ENCODE measurements at places on chromosomes 11 and 22. TPM values are rescaled to one million over a fixed set of nuclear protein-coding genes. Genes with fewer than 3 reads are reported as not detected.

- no peak for DNase-seq
- H3K36me3 ChIP-seq, result no peaks in the 10 kb centered on the region
- no peak overlapping the region for H3K27ac ChIP-seq
- no peak overlapping the region for H3K4me3 ChIP-seq
These were observed 1.1 kb upstream of the EXT2 start for GRCh38 chr11:44094260-44094868.

DNA sequence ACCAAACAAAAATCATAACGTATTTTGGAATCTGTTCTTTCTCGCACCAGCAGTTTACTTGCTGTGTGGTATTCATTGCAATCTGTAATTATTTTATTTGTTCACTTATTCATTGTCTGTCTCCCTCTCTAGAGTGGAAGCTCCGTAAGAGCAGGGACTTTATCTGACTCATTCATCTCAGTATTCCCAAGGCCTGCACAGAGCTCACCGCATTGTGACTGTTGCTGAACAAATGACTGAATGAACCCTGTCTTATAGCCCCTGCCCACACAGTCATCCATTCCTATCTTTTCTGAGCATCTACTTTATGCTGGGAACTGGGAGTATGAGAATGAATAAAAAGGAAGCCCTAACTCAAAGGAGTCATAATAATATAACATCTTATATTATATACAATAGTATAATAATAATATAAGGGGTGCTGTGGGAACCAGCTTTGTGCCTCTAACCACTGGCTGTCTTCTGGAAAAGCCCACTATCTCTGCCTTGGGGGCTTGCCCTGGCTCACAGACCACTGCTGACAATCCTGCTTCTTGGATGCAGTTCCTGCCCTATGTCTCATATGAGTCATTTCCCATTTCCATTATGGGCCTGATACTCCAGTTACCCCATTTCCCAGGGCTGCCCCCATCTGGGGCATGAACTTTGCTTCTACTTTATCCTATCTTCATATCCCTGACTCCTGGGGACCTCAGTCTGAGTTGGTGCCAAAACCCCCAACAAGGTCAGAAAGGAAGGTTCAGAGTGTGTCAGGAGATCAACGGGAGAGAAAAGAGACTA lies 11.0 kb downstream of the XRRA1 start:
- no peak overlapping the region for H3K27ac ChIP-seq
- no peaks in the 10 kb centered on the region for H3K36me3 ChIP-seq
- no peak for DNase-seq
- H3K4me3 ChIP-seq, result no peak overlapping the region

DNA sequence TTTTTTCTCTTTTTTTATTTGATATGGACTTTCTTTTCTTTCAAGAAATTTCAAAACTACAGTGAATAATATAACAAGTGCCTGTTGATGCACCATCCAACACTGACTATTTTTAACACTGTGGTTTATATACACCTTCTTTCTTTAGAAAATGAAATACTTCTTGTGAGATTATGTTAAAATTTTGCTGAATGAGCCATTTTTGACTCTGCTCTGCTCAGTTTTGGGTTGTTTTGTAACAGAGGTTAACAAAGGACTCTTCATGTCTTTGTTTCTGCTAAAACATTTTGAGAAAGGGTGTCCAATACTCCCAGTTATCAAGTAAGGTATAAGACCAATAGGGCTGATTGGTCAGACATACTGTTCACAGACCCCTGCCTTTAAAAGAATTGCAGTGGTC lies 44.0 kb upstream of the TENM4 start:
- no peak overlapping the region for H3K27ac ChIP-seq
- no peaks in the 10 kb centered on the region for H3K27me3 ChIP-seq
- no peak for DNase-seq
- H3K36me3 ChIP-seq, result no peaks in the 10 kb centered on the region
- no peaks in the 10 kb centered on the region for H3K4me1 ChIP-seq

GRCh38 chr22:47187176-47187957 lies 424.9 kb downstream of the TBC1D22A start:
- H3K27ac ChIP-seq, result no peak overlapping the region
- H3K36me3 ChIP-seq, result no peaks in the 10 kb centered on the region

DNA sequence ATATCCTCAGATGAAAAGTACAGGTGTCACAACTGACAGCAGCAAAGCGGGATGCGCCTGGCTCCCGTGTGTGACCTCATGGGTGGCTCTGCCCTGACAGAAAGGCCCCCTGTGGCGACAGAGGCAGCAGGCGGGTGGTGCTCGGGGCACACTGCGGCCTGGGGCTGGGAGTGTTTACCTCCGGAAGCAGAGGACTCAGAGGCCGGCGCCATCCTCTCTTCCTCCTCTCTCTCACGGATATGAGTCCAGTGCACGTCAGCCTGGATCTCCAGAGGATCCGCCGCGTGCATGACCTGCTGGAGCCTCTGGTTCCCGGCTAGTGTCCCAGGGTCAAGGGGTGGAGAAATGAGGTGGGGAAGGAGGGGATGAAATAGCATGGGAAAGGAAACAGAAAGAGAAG lies 53.2 kb upstream of the BID start:
- no peaks in the 10 kb centered on the region for H3K36me3 ChIP-seq
- DNase-seq, result no peak
- H3K4me1 ChIP-seq, result peaks cover 27% of the 10 kb centered on the region
- no peak overlapping the region for H3K4me3 ChIP-seq

DNA sequence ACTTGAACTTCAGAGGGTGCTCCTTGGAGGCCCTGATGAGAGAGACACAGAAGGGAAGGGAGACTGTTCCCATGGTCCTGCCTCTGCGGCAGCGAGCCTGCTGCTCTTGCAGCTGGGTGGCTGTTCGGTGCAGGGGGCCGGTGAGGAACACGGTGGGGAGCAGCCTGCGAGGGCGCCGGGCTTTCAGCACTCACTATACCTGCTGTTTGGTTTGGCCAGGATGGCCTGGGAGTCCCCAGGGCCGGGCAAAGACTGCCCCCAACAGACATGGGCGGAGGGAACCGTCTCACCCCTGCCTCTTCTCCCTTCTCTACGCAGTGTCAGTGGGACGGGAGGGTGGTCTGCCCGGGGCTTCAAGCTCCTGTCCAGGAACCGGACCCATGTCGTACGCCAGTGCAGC lies 58.0 kb upstream of the PRODH start:
- no peaks in the 10 kb centered on the region for H3K4me1 ChIP-seq
- no peak for DNase-seq
- H3K27me3 ChIP-seq, result no peaks in the 10 kb centered on the region
- H3K4me3 ChIP-seq, result no peak overlapping the region

Gene ANO1
- total RNA-seq, result 40.8 TPM

Measured in vagina (tissue), 2 donors.